Stimulated activated CD4-positive, alpha-beta T cell treated with anti-CD3 and anti-CD28 coated beads, Interleukin-1b, Interleukin-23, amount 100 ng/mL, for 1 hour (primary cell): ENCODE measurements at places on chromosomes 4 and X.

DNA sequence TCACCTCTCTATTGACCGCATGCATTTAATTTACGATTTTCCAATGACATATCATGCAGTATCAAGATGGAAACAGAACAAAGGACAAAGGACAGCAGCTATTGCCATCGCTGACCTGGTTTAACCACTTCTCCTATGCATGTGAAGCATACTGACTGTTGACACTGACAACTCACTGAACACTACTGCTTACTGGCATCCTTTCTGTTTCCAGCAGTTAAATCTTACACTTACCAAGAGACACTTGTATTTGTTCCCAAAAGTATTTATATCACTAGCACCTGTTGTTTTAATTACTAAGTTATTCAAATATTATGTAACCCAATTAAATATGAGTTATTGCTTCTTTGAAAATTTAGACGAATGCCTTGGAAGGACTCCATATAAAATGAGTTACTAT is 176.7 kb downstream of the PDGFC start:
- no peak for DNase-seq

GRCh38 chrX:626745-627509 is 3.7 kb upstream of the SHOX start:
- DNase-seq, result no peak

DNA sequence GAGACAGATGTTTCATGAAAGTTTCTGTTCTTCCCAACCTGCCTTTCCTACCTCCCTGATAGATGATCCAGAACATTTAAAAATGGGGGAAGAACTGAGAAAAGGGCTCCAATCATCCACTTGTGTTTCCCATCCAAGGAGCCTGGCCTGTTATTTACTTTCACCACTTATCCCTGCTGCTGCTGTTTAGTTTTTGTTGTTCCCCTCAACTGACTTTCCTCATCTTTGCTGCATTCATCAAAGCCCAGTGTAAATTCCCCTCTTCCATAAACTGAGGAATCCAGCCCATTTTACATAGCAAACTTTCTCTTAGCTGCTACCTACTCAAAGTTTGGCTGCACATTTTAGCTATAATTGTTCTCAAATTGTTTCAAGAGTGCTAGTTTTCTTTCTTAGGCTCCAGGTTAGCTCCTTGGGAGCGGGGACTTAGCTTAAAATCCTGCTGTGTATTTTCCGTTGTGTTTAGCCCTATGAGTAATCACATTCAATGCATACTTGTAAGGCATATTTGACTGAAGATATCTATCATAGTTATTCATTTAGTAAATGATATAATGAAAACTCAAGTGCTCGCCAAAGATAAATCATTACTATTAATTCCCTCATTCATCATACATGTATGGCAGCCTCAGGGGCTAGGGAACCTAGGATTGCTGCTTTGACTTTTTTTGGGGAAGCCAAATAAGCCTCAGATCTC is 1.4 kb upstream of the PTPN13 start:
- DNase-seq, result no peak

- no peak for DNase-seq
Measured at GRCh38 chr4:88705805-88706492, 8.3 kb upstream of the NAP1L5 start.

DNA sequence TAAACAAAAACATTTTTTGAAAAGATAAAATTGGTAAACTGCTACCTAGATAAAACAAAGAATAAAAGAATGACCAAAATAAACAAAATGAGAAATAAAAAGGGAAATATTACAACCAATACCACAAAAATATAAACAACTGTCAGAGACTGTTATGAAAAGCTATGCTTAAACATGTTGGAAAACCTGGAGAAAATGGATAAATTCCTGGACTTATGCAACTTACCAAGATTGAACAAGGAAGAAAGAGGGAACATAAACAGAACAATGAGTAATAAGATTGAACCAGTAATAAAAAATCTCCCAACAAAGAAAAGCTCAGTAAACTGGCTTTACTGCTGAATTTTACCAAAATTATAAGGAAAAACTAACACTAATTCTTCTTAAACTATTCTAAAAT is 518.7 kb downstream of the GRXCR1 start:
- no peak for DNase-seq

DNA sequence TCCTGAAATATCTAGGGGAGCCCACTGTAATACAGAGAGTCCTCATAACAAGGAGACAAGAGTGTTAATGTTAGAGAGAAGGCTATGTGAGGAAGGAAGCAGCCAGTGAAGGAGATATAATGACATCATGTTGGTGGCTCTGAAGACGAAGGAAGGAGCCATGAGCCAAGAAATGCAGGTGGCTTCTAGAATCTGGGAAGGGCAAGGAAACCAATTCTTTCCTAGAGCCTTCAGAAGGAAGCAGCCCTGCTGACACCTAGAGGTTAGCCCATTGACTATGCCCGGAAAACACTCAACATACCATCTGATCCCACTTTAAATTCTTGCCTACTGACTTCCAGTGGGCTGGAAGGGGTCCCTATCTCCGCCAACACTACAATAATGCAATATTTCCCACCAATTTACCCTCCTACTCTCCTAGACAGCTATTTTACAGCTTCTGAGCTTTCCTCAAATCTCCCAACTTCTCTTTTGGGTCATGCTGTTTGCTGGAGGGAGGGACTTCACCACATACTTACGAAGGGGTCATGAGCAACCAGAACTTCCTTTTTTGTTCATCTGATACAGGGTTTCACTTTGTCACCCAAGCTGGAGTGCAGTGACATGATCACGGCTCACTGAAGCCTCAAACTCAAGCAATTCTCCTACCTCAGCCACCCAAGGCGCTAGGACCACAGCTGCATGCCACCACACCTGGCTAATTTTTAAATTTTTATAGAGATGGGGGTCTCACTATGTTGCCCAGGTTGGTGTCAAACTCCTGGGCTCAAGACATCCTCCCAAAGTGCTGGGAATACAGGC is 25.2 kb upstream of the G3BP2 start:
- no peak for DNase-seq

DNA sequence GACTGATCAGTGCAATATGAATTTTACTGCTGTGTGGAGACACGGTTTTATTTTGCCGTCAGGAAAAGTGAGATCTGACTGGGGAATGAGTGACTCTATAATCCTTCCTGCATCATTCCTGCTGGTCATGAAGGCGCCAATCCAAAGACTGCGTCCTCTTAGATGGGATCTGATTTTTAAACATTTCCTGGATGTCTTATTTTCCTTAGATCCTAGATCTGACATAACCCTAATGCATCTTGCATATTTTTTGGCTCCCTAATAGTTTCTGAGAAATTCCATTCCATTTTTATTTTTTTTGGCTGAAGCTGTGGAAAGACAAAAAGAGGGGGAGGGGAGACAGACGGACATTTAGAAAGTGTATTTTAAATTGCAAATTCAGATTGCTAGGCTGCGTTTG is 454.9 kb upstream of the FAT1 start:
- no peak for DNase-seq

- no peak for DNase-seq
Measured at GRCh38 chr4:75484190-75484589, 30.0 kb downstream of the RCHY1 start.

DNA sequence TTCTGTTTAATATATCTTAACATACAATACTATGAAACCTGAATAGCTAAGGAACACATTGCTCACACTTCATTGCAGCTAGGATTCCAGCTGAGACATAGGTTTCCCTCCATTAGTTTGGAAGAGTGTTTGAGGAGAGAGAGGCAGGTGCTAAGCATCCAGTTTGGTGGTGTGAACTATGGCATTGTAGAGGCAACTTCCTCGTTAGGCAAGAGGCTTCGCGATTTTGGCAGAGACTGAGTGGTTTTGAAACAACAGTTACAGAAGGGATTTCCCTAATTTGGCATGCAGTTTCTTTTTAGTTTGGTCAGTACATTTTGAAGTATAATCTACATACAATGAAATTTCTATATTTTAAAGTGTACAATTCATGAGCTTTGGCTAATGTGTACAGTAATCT is 117.1 kb upstream of the BMP3 start:
- no peak for DNase-seq

DNA sequence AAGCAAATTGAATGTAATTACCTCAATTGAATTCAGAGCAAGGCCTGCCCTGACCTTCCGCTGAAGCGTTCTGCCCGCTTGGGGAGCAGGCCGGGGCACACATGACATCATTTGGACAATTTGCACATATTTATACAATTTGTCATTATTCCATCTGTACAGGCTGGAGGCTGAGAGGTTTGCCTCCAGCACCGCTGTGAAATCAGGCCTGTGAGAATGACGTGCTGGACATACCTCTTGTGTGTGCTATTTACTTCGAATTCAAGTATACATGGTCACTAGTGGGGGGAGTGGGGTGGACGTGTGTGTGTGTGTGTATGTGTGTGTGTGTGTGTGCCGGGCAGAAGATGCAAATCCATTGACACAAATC is 285.6 kb downstream of the SHOX start:
- no peak for DNase-seq

- DNase-seq, result no peak
Measured at GRCh38 chr4:20760053-20760452, 59.8 kb downstream of the PACRGL start.

DNA sequence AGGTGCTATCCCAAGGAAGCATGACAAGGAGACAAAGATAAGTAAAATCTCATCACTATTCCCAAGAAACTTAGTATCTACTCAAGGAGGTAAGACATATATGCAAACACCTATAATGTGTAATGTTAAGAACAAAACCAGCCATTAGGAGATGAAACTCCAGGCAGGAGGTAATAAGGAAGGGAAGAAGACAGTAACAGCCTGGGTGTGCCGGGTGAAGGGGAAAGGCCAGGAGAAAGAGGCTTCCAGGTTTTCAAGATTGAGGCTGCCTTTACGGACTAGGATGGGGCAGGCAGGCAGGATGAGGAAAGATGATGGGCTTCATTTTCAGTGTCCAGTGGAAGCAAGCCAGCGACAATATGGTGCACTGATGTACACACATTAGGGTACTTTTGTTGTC is 62.5 kb downstream of the LEF1 start:
- DNase-seq, result no peak

DNA sequence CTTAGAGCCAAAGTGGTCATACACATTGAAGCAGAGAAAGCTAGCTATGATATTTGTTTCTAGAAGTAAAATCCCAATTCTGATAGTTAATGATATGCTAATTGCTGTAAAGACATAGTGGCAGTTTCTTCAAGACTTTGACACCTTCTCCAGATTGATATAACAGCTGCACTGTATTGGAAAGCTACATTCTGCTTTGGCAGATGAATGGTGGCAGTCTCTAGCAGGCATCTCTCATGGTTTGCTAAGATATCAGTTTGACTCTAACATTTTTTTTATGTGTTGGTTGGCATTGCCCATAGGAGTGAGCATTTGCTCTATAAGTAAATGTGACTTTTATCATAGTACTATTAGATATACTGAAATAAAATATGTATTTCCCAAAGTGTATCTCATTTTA is 128.2 kb downstream of the AFF2 start:
- DNase-seq, result no peak

GRCh38 chr4:41535911-41536371 is 2.0 kb upstream of the LIMCH1 start:
- DNase-seq, result no peak

GRCh38 chr4:31979988-31980387 is 1259.8 kb downstream of the PCDH7 start:
- DNase-seq, result no peak

DNA sequence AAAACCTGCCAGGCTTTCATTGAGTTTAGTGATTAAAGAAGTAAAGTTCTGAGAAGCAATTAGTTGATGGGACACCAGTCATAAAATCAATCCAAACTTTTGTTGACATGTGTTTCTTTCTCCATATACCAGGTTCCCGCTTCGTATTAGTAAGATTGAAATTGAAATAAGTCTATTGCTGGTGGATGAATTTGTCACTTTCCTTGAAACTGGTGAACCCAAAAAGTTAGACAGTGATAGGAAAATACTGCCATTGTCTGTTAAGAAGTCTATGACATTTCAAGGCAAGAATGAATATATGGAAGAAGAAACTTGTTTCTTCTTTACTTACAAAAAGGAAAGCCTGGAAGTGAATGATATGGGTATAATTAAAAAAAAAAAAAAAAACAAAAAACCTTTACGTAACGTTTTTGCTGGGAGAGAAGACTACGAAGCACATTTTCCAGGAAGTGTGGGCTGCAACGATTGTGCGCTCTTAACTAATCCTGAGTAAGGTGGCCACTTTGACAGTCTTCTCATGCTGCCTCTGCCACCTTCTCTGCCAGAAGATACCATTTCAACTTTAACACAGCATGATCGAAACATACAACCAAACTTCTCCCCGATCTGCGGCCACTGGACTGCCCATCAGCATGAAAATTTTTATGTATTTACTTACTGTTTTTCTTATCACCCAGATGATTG is at the start of gene CD40LG:
CD40LG (plus strand) TSS at position 482 of the 684 bp plus-strand sequence; CDS start at position 573, 91 bp downstream.
- no peak for DNase-seq

DNA sequence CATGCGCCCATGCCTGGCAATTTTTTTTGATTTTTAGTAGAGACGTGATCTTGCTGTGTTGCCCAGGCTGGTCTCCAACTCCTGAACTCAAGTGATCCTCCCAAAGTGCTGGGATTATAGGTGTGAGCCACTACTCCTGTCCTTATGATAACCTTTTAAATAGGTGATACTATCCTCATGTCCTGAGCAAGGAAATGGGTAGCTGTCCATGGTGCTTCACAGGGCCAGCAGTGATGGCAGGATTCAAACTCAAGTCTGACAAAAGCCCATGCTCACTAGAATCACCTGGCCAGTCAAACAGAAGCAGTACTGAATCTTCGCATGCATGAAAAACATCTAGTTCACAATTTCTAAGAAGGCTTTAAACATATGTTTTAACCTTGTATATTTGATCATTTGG is 235.1 kb downstream of the NR3C2 start:
- DNase-seq, result no peak

DNA sequence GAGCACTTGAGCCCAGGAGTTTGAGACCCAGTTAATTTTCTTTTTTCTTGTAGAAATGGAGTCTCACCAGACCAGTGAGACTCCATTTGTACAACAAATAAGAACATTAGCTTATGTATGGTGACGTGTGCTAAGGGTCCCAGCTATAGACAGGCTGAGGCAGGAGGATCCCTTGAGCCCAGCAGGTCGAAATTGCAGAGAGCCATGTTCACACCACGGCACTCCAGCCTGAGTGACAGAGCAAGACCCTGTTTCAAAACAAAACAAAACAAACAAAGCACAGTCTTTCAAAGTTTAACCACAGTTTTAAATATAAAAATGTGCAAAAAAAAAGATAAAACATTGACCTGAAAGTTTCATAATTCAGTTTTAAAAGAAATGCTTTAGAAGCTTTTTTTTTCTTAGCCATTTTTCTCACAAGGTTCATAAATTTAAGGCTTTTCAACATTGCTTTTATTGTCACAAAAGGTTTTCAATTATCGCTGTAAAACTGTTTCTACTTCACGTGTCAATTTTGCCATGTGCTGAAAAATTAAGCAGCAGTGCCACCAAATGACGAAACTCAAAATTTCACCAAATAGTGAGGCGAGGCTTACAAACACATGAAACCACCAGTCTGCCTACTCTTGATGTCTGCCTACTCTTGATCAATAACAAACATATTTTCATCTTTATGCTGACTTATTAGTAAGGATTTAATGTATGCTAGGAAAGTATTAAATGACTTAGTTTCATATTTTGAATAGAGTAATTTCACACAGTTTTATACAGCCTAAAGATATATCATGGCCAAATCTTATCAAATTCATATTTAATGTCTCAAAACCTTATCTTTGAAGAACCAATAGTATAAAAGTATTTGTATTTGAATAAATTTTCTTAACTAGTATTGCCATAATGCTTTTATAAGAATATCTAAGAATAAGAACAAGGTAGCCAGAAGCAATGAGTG is 126.3 kb downstream of the NEK1 start:
- no peak for DNase-seq

GRCh38 chrX:119753639-119754257 is 4.6 kb upstream of the SOWAHD start:
- DNase-seq, result peak; percentile 24
